Omental fat pad (tissue), 4 donors: ENCODE measurements at places on chromosomes 11 and 22. TPM values are rescaled to one million over a fixed set of nuclear protein-coding genes. Genes with fewer than 3 reads are reported as not detected.
A peak's percentile ranks its signal among the peaks of the same experiment; 100 is the strongest.

DNA sequence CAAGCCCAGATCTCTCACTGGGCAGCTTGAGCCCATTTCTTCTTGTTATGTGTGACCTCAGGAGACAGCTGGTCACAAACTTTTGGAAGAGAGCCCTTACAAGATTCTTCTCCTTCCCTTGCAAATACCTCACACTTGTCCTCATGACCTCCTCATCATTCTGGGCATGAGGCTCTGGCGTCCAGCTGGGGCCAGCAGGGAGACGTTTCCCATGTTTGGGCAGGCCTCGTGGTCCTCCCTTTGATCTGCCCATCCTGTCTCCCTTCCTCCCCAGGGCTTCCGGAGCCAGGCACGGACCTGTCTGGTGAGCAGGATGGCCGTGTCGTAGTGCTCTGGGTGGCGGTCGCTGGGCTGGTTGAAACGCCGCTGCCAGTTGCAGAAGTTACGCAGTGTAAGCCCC is 9.7 kb downstream of the ADAMTS8 start:
- DNase-seq, result no peak

GRCh38 chr11:409008-409599 is 5.7 kb downstream of the SIGIRR start:
- DNase-seq, result no peak

DNA sequence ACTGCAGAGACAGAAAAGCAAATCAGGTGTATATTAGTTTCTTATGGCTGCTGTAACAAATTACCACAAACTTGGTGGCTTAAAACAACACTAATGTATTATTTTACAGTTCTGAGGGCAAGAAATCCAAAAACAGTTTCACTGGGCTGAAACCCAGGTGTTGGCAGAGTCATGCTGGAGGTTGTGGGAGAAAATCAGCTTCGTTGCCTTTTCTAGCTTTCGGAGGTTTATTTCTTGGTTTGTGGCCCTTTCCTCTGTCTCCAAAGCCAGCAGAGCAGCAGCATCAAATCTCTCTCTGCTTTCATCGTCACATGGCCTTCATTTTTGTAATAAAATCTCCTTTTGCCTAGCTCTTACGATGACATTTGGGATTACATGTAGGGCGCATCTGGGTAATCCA is 33.0 kb upstream of the OR6M1 start:
- DNase-seq, result no peak

DNA sequence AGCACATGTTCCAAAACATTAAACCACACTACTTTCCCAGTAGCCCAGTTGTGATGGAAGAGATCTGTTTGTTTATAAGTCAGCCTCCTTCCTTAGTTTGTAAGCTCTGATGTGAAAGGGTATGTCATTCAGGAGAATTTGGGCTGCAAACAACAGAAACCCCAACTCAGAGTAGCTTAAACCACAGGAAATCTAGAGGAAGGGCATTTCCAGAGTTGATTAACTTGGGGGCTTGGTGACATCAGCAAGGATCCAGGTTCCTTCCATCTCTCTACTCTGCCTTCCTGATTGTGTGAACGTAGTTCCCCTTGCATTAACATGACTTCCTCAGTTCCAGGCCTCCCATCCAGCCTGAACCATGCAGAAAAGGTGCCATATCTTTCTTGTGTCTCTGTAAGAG is 6.5 kb upstream of the FJX1 start:
- DNase-seq, result no peak

GRCh38 chr11:72786305-72787215 is 7.3 kb downstream of the STARD10 start:
- no peak for DNase-seq

DNA sequence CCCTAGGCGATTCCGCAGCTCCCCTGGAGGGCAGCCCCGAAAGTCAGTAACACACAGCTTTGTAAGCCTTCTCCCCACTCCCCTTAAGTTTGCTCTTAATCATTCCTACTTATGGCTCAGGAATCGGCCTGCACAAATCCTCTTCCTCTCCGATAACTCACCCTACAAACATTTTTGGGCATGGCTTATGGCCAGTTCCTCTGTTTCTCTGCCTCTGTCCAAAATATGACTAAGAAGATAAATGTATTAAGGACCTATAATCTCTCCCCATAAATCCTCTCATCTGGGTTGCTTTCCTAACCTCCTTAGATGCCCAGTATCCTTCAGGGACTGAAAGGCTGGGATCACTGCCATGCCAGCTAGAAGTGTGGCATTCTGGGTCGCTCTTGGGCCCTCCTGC is 41.0 kb downstream of the PAMR1 start:
- no peak for DNase-seq

GRCh38 chr22:39219071-39220039 is 25.4 kb downstream of the PDGFB start:
- no peak for DNase-seq

GRCh38 chr11:79691445-79691844 is 250.6 kb upstream of the TENM4 start:
- no peak for DNase-seq

GRCh38 chr11:44112091-44112821 is 16.8 kb downstream of the EXT2 start:
- peak; percentile 42 for DNase-seq

- no peak for DNase-seq
These were observed 795.5 kb downstream of the METTL15 start for GRCh38 chr11:28903716-28904115.

DNA sequence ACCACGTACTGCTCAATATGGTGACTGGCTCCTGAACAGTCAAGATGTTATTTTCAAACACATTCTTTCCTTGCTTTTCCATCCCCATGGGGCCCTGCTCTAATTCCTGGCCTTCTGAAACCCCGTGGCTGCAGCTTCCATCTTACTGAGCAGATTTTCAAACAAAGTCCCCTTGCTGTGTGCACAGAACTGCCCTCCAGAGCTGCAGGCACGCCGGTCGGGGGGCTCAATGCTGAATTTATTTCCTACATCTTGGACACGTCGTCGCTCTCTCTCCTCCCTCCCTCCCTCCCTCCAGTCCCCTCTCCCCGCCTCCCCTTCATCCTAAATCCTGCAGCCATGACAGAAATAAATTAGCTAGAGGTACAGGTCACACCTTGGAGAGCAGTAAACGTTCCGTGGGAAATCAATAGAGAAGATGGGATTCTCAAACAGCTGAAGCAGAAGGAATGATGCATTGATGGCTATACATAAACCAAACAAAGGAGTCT is 243.1 kb upstream of the BLID start:
- DNase-seq, result no peak

DNA sequence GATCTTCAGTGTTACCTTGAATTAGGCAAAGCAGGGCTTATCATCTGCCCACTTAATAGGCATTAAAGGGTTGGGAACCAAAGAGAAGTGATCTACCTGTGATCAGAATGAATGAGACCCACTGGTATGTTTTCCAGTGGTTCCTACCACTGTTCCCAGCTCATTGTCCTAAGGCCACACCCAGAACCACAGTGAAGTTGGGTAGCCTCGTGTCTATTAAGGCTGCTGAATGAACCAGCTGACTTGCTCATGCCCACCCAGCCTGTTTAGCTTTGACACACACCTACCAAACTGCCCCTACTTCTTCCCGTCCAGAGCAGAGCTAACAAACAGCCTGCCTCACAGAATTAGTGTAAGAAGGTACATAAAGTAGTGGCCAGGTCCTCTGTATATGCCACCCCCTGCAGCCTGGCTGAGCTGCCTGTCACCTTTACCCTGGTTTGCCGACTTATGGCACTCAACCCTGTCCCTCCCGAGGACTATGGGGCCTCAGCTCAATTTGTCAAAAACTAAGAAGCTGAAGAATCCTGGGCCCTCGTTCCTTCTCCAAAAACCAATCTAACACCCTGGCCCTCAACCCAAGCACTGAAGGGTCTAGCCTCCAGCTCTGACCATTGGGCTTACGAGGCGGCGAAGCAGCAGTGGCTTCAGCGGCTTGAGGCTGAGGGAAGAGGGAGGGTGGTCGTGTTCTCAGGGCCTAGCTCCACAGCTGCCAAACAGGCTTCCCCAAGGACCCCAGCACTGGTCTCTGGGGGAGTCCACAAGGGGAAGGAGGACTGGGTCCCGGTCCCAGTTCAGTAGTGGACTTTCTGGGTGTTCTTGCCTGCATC is 9.8 kb downstream of the UCP2 start:
- DNase-seq, result no peak

GRCh38 chr11:44475114-44475686 is 90.3 kb upstream of the CD82 start:
- no peak for DNase-seq

DNA sequence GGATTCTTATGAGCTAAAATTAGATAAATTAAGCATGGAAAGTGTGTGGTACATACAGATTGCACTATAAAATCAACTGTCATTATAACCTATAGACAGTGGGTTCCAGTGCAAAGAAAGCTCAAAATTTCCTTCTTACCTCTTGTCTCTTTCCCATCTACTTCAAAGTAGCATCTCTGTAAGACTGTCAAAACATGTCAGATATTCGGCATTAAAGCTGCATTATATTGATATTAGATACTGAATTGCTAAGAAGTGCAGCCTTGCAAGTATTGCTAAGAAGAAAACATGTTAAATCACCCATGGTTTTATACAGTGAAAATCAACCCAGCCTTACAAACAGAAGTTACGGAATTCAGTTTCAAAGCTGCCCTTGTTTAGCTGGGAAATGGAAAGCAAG is 849.8 kb upstream of the FAT3 start:
- no peak for DNase-seq

- DNase-seq, result no peak
These were observed 126.4 kb upstream of the HSD17B12 start for GRCh38 chr11:43554148-43554473.

GRCh38 chr11:126229858-126230540 is 18.4 kb downstream of the FAM118B start:
- no peak for DNase-seq

DNA sequence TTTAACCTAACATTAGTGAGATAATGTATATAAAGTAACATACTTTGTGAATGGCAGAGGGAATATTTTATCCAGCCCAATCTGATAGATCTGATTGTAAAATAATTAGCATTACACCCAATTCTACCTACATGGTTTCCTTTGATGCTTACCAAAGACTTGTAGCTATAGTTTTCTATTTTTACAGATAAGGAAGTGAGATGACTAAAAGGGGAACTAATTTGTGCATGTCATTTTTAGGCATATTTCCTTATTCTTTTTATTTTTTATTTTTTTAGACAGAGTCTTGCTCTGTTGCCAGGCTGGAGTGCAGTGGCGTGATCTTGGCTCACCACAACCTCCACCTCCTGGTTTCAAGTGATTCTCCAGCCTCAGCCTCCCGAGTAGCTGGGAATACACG is 793.7 kb upstream of the LRRC4C start:
- DNase-seq, result no peak

DNA sequence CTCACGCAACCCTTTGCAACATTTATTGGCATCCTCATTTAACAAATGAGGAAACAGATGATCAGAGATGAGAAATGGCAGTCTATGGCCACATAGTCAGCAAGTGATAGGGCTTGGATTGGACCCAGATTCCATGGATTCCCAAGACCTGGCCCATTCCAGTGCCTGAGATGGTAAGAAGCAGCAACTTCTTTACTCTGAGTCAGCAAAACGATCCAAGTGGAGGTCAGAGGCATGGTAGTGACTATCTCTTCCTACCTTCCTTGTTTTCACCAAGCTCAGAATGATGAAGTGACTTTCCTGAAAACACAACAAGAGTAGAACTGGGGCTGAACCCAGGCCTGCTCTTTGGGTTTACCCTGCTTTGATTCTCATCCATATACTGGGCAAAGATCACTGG is 293.1 kb downstream of the TENM4 start:
- DNase-seq, result no peak

DNA sequence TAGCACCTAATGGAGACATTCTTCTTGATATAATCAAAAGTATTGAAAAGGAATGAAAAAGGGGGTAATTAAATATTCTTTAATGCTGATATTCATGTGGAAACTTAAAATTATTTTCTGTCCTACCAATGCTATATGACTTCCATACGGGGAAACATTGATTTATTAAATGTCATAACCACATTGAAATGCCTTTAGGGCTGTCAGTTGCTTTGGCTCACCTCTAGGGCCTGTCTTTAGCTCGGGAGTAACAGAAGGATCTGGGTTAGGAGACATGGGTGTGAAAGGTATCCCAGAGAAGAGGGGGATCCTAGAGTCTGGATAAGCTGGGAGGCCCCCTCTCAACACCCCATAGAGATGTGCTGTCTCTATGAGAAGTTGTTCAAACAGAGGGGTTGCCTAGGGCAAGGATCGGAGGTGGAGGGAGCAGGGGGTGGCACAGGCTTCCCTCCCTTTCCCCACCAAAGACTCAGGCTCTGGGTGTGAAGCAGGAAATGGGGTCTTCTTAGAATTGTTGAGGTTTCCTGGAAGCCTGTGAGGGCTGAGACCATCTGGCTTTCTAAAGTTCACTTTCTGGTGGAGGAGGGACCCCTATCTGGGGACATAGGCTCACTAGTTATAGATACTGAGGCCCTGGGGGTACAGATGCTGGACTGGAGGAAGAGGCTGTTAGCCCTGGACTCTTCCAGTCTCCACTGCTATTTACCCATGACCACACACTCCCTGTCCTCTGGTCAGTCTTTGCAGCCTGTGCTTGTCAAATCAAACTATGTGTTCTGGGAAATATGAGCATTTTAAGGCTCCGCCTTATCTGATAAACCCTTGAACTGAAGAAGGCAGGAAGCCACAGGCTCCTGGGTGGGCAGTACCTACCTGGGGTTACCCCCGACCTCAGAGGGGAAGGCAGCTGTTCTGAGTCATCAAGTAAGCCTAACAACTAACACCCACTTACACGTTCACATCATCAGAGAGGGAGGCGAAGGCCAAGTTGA is 55.8 kb upstream of the RRAS2 start:
- DNase-seq, result no peak

DNA sequence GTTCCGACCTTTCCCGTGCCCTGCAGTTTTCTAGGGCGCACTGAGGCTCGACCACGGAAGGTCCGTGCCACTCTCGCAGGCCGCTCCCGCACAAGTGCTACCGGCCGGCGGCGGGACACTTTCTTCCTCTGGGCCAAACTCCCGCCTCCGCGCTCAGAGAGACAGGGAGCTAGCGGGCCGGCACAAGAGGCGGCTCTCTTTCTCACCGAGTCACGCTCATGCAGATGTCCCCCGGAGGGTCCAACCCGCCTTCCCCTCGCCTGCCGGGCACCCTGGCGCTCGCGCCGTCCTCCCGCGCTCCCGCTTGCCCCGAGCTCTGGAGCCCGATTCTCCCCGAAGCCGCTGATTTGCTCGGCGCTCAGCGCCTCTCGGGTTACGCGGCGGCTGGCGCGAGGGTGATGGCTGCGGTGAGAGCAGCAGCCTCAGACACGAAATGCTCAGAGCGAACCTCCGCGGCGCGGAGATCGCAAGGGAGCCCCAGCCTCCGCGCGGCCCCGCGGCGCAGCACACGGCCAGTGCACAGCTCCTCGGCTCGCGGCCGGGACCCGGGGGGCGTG is 1.0 kb downstream of the LMO1 start:
- no peak for DNase-seq

- no peak for DNase-seq
These were observed 58.3 kb downstream of the SLC22A12 start for GRCh38 chr11:64649291-64649697.

- no peak for DNase-seq
These were observed 6.9 kb upstream of the GAL start for GRCh38 chr11:68677432-68677831.

ST14 gene
- total RNA-seq, result 4.4 TPM

OR51E1 gene
- 0.60 TPM for total RNA-seq

NOX4 gene
- 2.6 TPM for total RNA-seq

KRTAP5-8 gene
- not detected for total RNA-seq

HSD17B12 gene
- total RNA-seq, result 50.6 TPM

BCR gene
- 34.8 TPM for total RNA-seq

ABCG4 gene
- not detected for total RNA-seq

CCDC15 gene
- 0.88 TPM for total RNA-seq

OR8G5 gene
- total RNA-seq, result not detected

KDELR3 gene
- total RNA-seq, result 18.7 TPM

DNAJB7 gene
- not detected for total RNA-seq

PRODH gene
- 41.5 TPM for total RNA-seq

INS gene
- not detected for total RNA-seq

FOLH1 gene
- total RNA-seq, result 3.2 TPM
